ENCODE measurements at places on chromosomes 5 and 9. TPM values are rescaled to one million over a fixed set of nuclear protein-coding genes. Genes with fewer than 3 reads are reported as not detected.

DNA sequence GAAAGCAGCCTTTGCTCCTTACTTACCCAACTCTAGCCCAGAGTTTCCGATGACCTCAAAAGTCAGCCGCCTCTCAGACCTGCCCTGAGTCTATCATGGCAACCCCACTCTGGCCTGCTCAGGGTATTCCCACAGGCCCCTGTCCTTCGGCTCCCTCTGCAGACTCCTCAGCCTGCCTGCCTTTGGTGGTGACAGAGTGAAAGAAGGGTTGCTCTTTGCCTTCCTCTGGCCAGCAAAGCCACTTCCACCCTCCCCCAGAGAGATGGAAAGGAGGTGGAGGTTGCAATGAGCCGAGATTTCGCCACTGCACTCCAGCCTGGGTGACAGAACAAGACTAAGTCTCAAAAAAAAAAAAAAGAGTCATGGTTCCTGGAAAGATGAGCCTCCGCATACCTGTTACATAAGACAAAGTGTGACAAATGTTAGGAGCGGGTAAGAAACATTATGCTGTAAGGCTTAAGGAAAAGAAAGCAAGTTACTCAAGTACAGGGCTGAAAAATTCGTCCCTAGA lies 2.3 kb upstream of the SMIM33 start:
- DNase-seq = no peak

GRCh38 chr9:96522366-96522765 lies 72.4 kb downstream of the HABP4 start:
- DNase-seq = no peak

NKD2 gene
- total RNA-seq = not detected

- peak; percentile 30 for DNase-seq
Observed at GRCh38 chr5:139204196-139204595, 6.0 kb upstream of the SIL1 start.

DNA sequence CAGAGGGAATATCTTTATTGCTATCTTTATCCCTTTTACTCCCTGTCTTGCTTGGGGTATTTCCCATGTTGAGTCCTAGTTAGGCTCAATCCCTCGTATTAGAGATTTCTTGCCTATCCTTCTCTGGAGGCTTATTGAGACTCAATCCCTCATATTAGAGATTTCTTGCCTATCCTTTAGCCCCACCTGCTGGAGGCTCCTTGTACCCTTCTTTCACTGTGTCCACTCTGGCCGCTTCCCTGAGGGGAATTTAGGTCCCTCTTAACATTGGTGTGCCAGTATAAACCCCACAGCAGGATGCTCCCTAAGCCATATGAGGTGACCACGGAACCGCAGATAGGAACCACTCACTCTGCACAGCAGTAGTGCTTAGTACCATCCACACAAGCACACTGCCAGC lies 110.7 kb upstream of the MAMDC2 start:
- peak; percentile 27 for DNase-seq

GRCh38 chr9:15157381-15157780 lies 149.6 kb downstream of the TTC39B start:
- DNase-seq = no peak

DNA sequence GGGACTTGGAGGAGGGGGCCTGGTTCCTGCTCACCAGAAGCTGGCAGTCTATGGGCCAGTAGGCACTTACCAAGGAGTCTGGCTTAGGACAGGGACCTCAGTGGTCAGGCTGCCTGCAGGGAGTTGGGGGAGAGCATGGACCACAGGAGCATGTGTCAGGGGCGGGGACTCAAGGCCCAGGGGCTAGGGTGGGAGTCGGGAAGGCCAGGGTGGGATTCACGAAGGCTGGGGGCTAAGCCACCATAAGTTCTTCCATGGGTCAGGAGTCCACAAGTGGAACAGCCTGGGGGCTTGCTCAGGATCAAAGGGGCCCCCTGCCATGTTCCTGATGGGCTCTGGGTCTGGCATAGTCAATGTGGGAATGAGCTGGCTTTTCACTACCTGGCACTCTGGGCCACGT lies 11.5 kb upstream of the SLC25A48 start:
- DNase-seq = no peak

- peak; percentile 36 for DNase-seq
Observed at GRCh38 chr5:33981408-33982162, 2.9 kb downstream of the SLC45A2 start.

DNA sequence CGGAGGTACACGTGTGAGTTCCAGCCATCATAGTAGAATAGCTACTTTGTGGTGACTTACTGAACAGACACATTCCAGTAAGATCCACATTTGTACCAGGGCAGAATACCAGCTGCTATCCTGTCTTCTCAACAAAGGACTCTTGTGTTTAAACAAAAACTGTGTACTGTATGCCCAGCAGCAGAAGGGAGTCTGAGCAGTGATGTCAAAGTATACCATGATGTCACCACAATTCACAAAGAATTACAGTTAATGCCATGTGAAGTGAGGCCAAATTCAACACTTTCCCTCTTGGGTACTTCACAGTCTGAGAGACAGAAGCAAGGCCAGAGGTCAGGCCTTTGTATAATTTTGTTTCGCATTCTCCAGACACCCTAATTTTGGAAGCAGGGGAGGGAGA lies 137.0 kb downstream of the ADAMTSL1 start:
- DNase-seq = no peak

ENHO gene
- not detected for total RNA-seq

ADAMTS19 gene
- not detected for total RNA-seq

DNA sequence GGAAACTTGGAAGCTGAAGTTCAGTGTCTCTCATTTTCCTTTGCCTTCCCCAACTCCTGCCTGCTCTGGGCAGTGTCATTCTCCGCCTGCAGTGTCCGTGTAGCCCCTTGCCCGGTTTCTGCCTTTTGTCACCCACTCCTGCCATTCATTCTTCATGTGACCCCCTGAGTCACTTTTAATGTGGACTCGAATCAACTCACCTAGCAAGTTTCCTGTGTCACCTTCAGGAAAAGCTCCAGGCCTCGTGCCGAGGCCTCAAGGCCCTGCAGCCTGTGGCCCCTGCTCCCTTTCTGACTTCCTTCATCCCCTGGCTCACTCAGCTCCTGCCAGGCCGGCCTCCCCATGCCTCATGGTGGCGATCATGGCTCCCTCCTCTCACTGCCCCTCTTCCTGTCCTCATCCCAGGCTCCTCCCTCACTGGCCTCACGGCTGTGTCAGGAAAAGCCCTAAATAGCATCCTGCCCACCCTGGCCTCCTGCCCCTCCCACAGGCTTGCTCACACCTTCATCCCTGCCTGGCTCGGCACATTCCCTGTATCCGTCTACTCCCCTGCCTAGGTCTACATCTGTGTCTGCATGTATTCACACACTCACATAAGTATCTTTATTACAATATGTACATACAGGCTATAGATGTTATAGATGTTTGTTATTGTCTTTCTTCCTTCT lies 294.9 kb downstream of the MED10 start:
- DNase-seq = no peak

DNA sequence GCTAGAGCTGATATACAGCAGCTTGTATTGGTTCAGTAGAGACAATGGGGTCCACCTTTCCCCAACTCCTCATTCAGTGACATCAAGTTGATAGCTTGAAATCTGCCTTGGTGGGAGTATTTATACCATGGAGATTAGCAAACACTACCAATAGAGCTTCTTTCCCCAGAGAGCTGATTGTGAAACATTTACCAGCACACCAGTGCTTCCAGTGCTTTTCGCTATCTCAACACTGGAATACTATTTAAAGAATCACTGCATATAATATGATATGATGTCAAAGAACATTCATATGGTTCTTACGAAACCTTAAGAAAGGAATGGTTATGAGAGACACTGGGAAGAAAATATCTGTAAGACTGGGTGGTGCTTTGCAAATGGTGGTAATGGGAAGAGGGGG lies 21.8 kb upstream of the RNF145 start:
- no peak for DNase-seq

- DNase-seq = no peak
Observed at GRCh38 chr9:95626885-95627558, 110.3 kb upstream of the PTCH1 start.

DNA sequence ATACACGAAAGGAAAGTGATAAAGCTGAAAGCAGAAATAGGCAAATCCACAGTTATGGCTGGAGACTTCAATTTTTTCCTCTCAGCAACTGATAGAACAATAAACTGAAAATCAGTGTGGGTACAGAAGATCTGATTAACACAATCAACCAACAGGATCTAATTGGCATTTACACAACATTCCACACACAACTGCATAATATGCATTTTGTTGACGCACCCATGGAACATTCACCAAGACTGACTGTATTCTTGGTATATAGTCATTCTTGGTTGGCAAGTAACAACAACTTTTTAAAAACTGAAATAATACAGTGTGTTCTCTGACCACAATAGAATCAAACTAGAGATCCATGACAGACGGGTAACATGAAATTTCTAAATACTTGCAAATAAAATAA lies 218.7 kb upstream of the S1PR3 start:
- no peak for DNase-seq

DNA sequence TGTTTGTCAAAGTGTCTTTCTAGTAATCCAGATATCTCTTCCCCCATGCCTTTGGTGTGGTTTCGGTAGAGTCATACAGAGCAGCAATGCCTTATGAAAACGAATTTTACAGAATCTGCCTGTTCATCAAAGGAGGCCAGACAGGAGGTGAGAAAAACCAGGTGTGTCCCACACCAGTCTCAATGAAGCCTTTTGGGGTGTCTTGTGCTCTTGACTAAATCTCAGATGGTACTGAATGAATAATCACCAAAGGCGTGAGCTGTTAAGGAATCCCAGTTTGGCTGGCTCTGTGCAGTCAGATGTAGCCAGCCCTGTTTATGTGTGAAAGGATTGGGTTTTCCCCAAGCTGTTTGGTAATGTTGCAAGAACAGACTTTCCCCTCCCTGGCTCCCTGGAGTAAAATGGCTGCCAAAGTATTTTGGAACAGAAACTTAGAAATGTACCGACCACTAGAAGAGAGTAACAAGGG lies 70.8 kb upstream of the CDKN2B start:
- DNase-seq = no peak

DNA sequence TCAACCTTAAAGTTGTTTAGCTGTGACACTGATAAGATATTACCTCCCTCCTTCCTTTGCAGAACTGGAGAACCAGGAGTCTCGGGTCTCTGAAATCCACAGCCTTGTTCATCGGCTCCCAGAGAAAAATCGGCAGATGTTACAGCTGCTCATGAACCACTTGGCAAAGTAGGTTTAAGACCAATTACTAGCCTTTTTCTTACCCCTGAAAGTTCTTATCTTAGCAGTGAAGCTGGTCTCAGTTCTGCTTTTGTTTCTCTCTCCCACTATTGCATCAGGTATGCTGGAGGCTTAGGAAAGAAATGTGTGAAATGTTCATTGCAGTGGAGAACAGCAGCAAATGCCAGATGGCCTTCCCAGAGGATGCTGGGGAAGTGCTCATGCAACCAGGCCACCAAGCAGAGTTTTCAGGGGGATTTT lies 287.4 kb downstream of the ARHGAP26 start:
- DNase-seq = no peak

PCDHGB3 gene
- total RNA-seq = 4.2 TPM

DNA sequence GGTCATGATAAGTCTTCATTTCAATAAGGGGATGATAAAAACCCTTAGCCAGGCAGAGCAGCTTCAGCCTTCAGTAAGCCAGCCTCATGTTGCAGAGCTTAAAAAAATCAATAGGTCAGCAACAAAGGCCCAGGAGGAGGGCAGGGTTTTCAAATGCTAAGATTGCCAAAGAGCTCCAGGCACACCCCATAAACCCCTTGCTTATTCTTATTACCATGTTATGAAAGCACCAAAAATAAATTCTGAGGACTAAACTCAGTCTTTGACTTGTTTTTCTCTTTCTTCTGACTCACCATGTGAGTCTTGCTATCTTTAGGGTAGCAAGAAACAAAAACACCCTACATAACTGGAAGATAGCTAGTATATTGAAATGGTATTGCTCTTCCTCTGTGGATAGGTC lies 317.1 kb downstream of the KCTD16 start:
- DNase-seq = peak; percentile 25

SEMA5A gene
- total RNA-seq = 67.7 TPM

SLCO4C1 gene
- total RNA-seq = not detected

GRCh38 chr5:140205952-140206351 lies 31.0 kb downstream of the CYSTM1 start:
- no peak for DNase-seq

- DNase-seq = no peak
Observed at GRCh38 chr5:127580731-127581130, 63.3 kb downstream of the PRRC1 start.

PDGFRB gene
- 186 TPM for total RNA-seq

PCDHGA2 gene
- total RNA-seq = 3.1 TPM

GRCh38 chr5:162068412-162068811 lies 839 bp downstream of the GABRG2 start:
- DNase-seq = no peak

KIF4B gene
- total RNA-seq = 0.14 TPM

- no peak for DNase-seq
Observed at GRCh38 chr5:59134471-59135163, 551.7 kb downstream of the RAB3C start.

TSSK1B gene
- not detected for total RNA-seq

TMEM167A gene
- total RNA-seq = 125 TPM

GRCh38 chr5:95045181-95045965 lies 239.5 kb downstream of the MCTP1 start:
- no peak for DNase-seq

- no peak for DNase-seq
Observed at GRCh38 chr5:176541338-176542134, 4.3 kb upstream of the RNF44 start.

HTR1A gene
- total RNA-seq = not detected

Data from HFFc6 (cell line).